ENCODE measurements at places on chromosomes 11 and 22. TPM values are rescaled to one million over a fixed set of nuclear protein-coding genes. Genes with fewer than 3 reads are reported as not detected.

- H3K4me1 ChIP-seq = no peaks in the 10 kb centered on the region
- no peaks in the 10 kb centered on the region for H3K27me3 ChIP-seq
- no peak overlapping the region for H3K4me3 ChIP-seq
- no peak overlapping the region for H3K27ac ChIP-seq
- no peak for DNase-seq
Measured at GRCh38 chr11:15858881-15859280, 497.5 kb downstream of the SOX6 start.

DNA sequence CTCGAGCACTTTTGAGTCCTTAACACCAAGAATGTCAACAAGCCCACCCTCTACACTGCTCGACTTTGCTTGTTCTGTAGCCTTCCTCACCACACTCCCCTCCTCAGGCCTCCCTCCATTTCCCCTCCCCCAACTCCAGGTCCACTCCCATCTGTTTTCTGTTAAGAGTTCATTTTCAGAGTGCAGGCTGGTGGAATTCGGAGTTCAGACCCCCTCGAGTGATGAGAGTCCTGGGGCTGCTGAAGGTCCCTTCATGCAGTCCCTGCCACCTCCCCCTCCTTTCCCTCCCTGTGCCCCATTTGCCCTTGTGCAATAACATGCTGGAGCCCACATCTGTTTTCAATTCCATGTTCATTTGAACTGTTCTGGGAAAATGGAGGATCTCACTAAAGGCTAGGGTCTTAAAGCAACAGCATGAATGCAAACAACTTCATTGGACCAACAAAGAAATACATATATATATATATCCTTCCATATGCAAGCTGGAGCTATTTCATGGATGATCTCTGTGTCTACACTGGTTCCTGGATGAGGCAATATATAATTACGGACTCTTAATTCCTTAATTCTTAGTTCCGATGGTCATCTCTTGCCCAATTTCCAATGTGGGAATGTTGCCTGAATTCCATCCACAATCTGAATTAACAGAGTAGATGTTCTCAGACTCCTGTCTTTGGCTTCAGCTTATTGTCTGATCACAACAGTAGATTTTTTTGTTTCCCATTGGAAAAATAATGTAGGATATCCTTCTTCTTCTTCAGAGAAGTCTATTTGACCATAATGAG lies 340.4 kb downstream of the ETS1 start:
- H3K36me3 ChIP-seq = no peaks in the 10 kb centered on the region
- no peaks in the 10 kb centered on the region for H3K4me1 ChIP-seq
- peak; percentile 39 for DNase-seq
- H3K4me3 ChIP-seq = no peak overlapping the region

ANO5 gene
- 3.7 TPM for total RNA-seq

NTM gene
- 8.3 TPM for total RNA-seq

SLC35F2 gene
- total RNA-seq = 95.4 TPM
